Gastroesophageal sphincter (tissue), 4 donors: ENCODE measurements at places on chromosomes 16 and 17. TPM values are rescaled to one million over a fixed set of nuclear protein-coding genes. Genes with fewer than 3 reads are reported as not detected.

GRCh38 chr17:59754552-59754951 lies 47.1 kb downstream of the VMP1 start:
- H3K27ac ChIP-seq: peak overlapping the region; percentile 27
- ATAC-seq: no peak
- H3K4me3 ChIP-seq: no peak overlapping the region
- H3K27me3 ChIP-seq: no peaks in the 10 kb centered on the region

DNA sequence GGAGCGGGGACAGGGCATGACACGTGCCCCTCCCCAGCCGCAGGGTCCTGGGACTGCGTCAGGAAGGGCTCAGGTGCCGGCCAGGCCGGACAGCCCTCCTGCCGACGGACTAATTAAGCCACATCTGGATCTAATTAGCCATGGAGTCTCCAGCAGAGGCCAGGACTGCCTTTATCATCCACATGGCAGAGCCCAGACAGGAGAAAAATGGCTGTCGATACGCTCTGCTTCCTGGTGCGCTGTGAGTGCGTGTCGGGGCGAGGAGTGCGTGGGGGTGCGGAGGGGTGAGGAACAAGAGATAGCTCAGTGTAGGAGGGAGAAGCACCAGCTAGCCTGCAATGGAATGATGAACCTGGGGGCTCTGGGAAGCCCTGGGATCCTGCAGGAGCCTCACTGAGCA lies 218.8 kb downstream of the IRF8 start:
- H3K36me3 ChIP-seq: no peaks in the 10 kb centered on the region
- ATAC-seq: no peak
- H3K4me1 ChIP-seq: no peaks in the 10 kb centered on the region

DNA sequence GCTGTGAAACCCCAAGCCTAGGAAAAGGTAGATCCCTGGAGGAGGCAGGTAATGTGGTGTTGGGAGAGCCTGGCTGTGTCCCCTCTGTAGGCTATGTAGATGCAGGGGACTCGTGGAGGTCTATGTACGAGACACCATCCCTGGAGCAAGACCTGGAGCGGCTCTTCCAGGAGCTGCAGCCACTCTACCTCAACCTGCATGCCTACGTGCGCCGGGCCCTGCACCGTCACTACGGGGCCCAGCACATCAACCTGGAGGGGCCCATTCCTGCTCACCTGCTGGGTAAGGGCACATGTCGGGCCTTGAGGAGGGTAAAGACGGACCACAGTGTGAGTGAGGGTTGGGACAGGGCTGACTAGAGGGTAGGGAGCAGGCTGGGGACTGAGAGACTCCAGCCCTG lies 12.0 kb downstream of the ACE start:
- no peaks in the 10 kb centered on the region for H3K36me3 ChIP-seq
- peaks cover 16% of the 10 kb centered on the region for H3K27me3 ChIP-seq
- no peak overlapping the region for H3K4me3 ChIP-seq
- no peak overlapping the region for H3K27ac ChIP-seq
- no peak for ATAC-seq

Gene RMI2
- 1.8 TPM for total RNA-seq

Gene GRAPL
- not detected for total RNA-seq

- H3K36me3 ChIP-seq: no peaks in the 10 kb centered on the region
- H3K27me3 ChIP-seq: peaks cover 5% of the 10 kb centered on the region
- ATAC-seq: no peak
- H3K4me3 ChIP-seq: no peak overlapping the region
- no peak overlapping the region for H3K27ac ChIP-seq
Measured at GRCh38 chr17:1996800-1997288, 28.3 kb downstream of the RTN4RL1 start.

Gene TP53TG3B
- total RNA-seq: not detected

Gene CACNG3
- total RNA-seq: not detected

DNA sequence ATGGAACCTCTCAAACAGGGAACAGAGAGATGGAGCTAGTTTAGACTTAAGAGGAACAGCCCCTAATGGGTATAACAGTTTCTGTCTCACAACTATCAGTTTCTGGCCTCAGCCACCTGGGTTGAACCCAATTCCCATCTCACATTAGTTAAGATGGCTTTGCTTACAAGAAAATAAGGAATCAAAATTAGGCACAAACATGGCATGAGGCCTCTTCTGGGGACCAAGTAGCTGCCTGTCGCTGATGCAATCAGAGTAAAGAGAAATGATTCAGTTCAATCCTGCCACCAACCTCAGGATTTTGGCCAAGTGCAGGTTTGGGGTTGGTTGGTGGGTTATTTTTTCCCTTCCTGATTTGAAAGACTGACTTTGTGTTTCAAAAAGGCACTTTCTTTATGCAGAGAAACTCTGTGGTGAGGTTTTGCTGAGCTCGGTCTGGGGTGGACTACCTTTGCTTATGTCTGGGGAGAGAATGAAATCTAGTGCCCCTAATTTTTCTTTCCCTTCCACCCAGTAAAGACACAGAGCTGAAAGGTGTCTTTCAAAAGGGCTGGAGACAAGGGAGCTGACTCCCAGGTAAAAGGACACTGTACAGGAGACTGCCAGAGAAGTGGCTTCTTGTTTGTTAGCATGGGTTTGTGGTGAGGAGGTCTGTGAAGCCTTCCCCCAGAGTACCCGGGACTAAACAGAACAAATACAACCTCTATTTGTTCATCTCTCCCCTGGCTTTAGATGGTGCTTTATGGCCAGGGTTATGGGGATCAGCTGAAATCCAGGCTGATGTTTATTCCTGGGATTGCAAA lies 44.8 kb upstream of the NFAT5 start:
- no peak for ATAC-seq
- no peak overlapping the region for H3K4me3 ChIP-seq
- no peak overlapping the region for H3K27ac ChIP-seq
- H3K4me1 ChIP-seq: no peaks in the 10 kb centered on the region
- no peaks in the 10 kb centered on the region for H3K36me3 ChIP-seq

DNA sequence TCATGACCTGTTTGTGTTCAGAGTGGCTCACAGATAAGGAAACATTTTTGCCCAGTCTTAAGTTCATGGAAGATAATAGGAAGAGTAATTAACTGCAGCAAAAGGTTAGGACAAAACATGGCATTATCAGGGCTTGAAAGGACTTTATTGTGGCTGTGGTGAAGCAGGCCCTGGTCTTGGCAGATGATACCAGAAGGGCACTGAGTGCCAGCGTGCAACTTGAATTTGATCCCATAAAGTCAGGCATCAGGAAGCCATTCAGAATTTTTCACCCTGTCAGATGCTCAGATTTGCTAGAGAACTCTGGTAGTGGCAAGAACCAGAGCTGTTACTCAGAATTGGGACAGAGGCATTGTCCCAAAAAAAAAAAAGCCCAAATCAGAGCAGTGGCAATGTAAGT lies 11.2 kb upstream of the COG7 start:
- no peak overlapping the region for H3K4me3 ChIP-seq
- H3K4me1 ChIP-seq: peaks cover 10% of the 10 kb centered on the region
- peak overlapping the region; percentile 16 for H3K27ac ChIP-seq
- no peaks in the 10 kb centered on the region for H3K36me3 ChIP-seq
- ATAC-seq: no peak
- H3K27me3 ChIP-seq: no peaks in the 10 kb centered on the region

Gene SLC5A10
- total RNA-seq: not detected

Gene GPRC5B
- total RNA-seq: 29.2 TPM

- H3K36me3 ChIP-seq: no peaks in the 10 kb centered on the region
- H3K27me3 ChIP-seq: no peaks in the 10 kb centered on the region
- ATAC-seq: no peak
- H3K4me1 ChIP-seq: peaks cover 11% of the 10 kb centered on the region
- H3K4me3 ChIP-seq: no peak overlapping the region
Measured at GRCh38 chr17:16281351-16281750, 64.3 kb downstream of the PIGL start.

GRCh38 chr17:54172096-54172984 lies 349.6 kb downstream of the KIF2B start:
- no peaks in the 10 kb centered on the region for H3K27me3 ChIP-seq
- H3K4me3 ChIP-seq: no peak overlapping the region
- H3K27ac ChIP-seq: no peak overlapping the region
- no peaks in the 10 kb centered on the region for H3K36me3 ChIP-seq

DNA sequence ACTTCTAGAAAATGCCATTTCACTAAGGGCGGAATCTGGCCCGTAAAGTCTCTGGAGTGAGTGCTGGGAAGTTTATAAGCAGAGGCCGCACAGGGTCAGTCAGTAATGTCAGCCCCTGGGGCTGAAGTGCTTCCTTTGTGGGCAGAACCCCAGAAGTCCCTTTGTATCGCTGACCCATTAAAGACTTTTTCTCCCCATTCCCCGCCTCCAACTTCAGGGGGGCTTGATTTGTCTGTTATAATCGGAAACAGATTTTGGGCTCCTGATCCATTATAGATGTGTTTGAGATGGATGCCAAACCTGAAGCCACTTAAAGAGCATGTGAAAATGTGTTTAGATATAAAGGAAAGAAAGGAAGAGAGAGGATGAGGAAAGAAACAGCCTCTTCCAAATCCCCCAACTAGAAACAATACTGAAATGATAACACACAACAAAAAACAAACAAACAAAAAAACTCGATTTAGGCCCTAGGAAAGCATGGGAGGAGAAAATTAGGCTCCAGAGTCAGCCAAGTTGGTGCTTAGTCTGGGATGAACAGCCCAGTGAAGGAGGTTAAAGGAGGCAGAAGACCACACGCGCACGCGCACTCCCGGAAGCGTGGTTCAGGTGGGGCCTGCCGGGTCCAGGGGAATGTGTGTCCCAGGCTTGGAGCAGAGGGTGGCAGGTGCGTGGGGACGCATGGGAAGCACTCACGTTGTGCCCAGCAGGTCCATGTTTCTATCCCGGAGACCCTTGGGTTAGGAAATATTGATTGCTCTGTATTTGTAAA lies 27.1 kb downstream of the MSI2 start:
- H3K27ac ChIP-seq: no peak overlapping the region
- H3K4me1 ChIP-seq: no peaks in the 10 kb centered on the region
- H3K36me3 ChIP-seq: peaks cover 5% of the 10 kb centered on the region
- no peak for ATAC-seq

GRCh38 chr17:17871913-17872312 lies 35.1 kb upstream of the SREBF1 start:
- H3K36me3 ChIP-seq: peaks cover 23% of the 10 kb centered on the region
- no peaks in the 10 kb centered on the region for H3K27me3 ChIP-seq
- peaks cover 31% of the 10 kb centered on the region for H3K4me1 ChIP-seq
- ATAC-seq: no peak
- no peak overlapping the region for H3K27ac ChIP-seq
- H3K4me3 ChIP-seq: no peak overlapping the region

GRCh38 chr16:50889276-50889675 lies 147.4 kb downstream of the CYLD start:
- H3K36me3 ChIP-seq: no peaks in the 10 kb centered on the region
- H3K4me3 ChIP-seq: no peak overlapping the region
- no peak overlapping the region for H3K27ac ChIP-seq
- H3K4me1 ChIP-seq: no peaks in the 10 kb centered on the region

Gene ASPHD1
- total RNA-seq: not detected

GRCh38 chr17:61285526-61286320 lies 113.9 kb upstream of the TBX2 start:
- no peaks in the 10 kb centered on the region for H3K36me3 ChIP-seq
- H3K4me1 ChIP-seq: no peaks in the 10 kb centered on the region
- H3K27ac ChIP-seq: no peak overlapping the region
- no peaks in the 10 kb centered on the region for H3K27me3 ChIP-seq

DNA sequence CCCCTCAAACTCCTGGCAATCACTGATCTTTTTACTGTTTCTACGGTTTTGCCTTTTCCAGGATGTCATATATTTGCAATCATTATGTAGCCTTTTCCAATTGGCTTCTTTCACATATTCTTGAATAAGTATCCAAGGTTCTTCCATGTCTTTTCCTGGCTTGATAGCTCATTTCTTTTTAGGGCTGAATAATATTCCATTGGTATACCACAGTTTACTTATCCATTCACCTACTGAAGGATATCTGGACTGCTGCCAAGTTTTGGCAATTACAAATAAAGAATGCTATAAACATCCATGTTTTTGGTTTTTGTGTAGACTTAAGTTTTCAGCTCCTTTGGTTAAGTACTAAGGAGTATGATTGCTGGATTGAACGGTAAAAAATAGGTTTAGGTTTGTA lies 16.0 kb downstream of the GPATCH8 start:
- H3K27me3 ChIP-seq: no peaks in the 10 kb centered on the region
- H3K36me3 ChIP-seq: peaks cover 4% of the 10 kb centered on the region
- no peak overlapping the region for H3K27ac ChIP-seq
- H3K4me1 ChIP-seq: no peaks in the 10 kb centered on the region

- H3K27me3 ChIP-seq: no peaks in the 10 kb centered on the region
- H3K36me3 ChIP-seq: no peaks in the 10 kb centered on the region
- no peak overlapping the region for H3K27ac ChIP-seq
- H3K4me1 ChIP-seq: no peaks in the 10 kb centered on the region
- no peak overlapping the region for H3K4me3 ChIP-seq
Measured at GRCh38 chr16:12449374-12449773, 354.3 kb downstream of the CPPED1 start.

DNA sequence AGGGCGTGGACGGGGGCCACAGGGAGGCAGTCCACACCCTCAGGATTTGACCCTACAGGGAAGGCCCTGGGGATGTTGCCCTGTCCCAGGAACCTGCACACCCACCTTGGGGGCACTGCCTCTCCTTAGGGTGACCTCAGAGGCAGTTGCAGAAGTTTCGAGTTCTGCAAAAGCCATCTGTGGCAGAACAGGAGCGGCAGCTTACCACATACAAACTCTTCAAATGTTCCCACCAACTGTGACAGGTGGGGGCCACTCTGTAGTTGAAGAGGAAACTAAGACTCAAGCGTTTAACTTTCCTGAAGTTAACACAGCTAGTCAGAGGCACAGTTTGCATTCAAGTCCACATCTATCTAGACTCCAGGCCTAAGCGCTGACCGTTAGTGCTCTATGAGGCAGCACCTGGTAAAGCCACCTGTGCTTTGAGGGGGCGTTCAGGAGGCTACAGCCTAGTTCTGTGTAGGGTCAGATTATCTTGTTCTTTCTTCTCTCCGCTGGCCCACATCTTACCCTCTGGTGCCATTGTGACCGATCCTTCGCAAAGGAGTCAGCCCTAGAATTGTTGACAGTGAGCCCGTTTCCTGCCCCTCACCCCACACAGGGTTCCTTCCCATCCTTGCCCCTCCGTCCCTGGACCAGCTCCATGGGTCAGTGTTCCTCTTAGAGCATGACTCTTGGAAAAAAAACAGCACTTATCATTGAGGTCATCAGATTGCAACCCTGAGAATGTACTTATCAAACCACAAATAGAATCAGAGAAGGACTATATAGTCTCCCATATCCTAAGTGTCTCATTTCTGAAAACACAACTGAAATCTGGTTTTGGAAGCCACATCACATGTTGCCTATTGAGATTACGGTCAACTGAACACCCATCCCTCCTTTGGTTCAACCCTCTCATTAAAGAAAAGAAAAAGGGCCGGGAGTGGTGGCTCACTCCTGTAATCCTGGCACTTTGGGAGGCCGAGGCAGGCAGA lies 45.4 kb downstream of the CDH1 start:
- no peaks in the 10 kb centered on the region for H3K36me3 ChIP-seq
- ATAC-seq: no peak
- H3K4me3 ChIP-seq: no peak overlapping the region
- H3K4me1 ChIP-seq: no peaks in the 10 kb centered on the region
- H3K27ac ChIP-seq: no peak overlapping the region

- no peaks in the 10 kb centered on the region for H3K36me3 ChIP-seq
- H3K4me1 ChIP-seq: peaks cover 3% of the 10 kb centered on the region
- no peak overlapping the region for H3K4me3 ChIP-seq
- no peak overlapping the region for H3K27ac ChIP-seq
Measured at GRCh38 chr17:57494443-57494842, 238.1 kb downstream of the MSI2 start.
